ENCODE measurements at places on chromosomes 11 and 22.

DNA sequence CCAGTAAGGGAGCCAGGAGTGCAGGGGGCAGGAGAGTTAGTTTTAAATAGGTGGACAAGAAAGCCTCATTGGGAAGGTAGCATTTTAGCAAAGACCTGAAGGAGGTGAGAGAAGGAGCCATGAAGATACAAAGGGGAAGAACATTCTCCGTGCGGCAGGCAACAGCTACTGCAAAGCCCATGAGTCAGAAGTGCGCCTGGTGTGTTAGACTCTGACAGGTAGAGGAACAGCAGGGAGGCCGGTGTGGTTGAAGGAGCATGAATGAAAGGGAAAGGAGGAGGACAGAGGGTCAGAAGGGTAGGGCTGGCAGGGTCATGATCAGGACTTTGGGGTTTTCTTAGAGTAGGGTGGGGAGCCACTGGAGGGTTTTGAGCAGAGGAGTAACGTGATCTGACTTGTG lies 34.5 kb upstream of the PAMR1 start:
- DNase-seq = no peak

DNA sequence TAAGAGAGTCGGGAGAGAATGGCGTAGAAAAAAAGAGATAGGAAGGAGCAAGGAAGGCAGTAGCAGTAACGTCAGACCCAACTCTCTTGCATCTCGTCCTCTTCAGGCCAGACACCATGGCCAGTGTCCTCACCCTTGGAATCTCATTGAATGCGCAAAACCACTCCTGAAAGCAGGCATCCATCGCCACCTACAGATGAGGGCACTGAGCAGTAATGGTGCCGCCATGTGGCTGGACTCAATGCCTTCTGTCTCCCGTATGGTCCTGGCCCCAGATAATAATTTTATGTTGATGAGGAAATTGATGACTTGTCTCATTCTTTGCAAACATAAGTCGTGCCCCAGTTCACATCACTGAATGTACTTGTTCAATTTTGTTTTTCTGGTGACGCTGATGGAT lies 17.8 kb upstream of the ALX4 start:
- DNase-seq = no peak

GRCh38 chr11:28169816-28170215 lies 61.6 kb downstream of the METTL15 start:
- no peak for DNase-seq

DNA sequence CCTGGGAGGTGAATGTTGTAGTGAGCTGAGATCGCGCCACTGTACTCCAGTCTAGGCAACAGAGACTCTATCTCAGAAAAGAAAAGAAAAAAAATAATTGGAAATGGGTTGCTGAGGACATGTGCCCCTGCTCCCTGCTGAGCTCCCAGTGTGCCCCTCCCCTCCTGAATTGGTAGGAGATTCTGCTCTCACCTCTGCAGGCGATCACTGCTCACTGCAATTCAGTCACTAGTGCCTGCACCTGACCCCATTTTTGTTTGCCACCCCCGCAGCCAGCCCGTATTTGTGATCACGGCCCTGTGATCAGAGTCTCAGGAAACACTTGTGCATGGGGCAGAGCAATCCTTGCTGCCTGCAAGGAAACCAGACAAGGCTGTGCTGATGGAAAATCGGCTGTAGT lies 16.3 kb upstream of the SEC14L3 start:
- DNase-seq = no peak

- DNase-seq = no peak
Observed at GRCh38 chr11:119975561-119976152, 162.3 kb downstream of the TRIM29 start.

DNA sequence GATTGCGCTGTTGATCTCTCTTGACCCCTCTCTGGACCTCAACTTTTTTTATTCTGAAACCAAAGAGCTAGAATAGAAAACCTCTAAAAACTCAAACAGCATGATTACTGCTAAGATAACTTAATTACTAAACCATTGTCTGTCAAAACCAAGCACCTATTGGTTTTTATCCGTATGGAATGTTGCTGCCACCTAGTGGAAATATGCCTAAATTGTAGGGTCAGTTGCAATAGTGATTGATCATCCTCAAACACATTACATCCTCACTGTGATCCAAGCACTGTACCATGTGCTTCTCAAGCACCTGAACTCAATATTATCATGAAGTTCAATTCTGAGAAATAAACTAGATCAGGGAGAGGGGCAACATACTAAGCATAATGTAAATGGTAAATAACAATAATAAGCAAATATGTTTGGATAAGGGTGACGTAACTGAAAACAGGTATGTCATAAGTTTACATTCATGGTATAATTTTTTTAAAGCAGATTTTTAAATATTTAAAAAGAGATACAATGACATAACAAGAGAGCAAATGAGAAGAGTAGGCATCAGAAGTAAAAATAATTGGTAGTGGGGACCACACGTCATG lies 3.8 kb upstream of the OR5A2 start:
- peak; percentile 73 for DNase-seq

GRCh38 chr11:12212174-12212820 lies 101.9 kb downstream of the MICAL2 start:
- no peak for DNase-seq

DNA sequence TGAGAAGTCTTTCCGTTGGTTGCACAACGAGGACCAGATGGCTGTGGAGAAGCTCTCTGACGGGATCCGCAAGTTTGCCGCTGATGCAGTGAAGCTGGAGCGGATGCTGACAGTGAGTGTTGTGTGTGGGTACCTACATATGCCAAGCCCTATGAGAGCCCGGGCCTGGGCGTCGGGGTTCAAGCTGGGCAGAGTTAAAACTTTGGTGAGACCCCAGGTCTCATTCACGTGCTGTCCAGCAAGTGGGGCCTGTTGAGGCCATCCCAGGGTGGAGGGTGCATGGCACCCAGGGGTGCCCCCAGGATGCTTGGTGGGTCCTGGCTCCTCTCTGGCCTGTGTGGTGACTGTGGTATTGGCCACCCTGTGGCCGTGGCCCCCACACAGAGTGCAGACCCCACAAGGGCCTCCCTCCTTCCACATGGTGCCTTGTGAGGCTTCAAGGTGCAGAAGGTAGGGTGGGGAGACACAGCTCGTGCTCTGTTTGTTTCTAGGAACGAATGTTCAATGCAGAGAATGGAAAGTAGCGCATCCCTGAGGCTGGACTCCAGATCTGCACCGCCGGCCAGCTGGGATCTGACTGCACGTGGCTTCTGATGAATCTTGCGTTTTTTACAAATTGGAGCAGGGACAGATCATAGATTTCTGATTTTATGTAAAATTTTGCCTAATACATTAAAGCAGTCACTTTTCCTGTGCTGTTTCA lies 12.8 kb downstream of the GATD1 start:
- no peak for DNase-seq

GRCh38 chr11:1276041-1276790 lies 33.2 kb downstream of the TOLLIP start:
- no peak for DNase-seq

- no peak for DNase-seq
Observed at GRCh38 chr22:17268501-17269223, 49.4 kb upstream of the ADA2 start.

GRCh38 chr11:9228091-9228490 lies 37.1 kb downstream of the DENND5A start:
- no peak for DNase-seq

DNA sequence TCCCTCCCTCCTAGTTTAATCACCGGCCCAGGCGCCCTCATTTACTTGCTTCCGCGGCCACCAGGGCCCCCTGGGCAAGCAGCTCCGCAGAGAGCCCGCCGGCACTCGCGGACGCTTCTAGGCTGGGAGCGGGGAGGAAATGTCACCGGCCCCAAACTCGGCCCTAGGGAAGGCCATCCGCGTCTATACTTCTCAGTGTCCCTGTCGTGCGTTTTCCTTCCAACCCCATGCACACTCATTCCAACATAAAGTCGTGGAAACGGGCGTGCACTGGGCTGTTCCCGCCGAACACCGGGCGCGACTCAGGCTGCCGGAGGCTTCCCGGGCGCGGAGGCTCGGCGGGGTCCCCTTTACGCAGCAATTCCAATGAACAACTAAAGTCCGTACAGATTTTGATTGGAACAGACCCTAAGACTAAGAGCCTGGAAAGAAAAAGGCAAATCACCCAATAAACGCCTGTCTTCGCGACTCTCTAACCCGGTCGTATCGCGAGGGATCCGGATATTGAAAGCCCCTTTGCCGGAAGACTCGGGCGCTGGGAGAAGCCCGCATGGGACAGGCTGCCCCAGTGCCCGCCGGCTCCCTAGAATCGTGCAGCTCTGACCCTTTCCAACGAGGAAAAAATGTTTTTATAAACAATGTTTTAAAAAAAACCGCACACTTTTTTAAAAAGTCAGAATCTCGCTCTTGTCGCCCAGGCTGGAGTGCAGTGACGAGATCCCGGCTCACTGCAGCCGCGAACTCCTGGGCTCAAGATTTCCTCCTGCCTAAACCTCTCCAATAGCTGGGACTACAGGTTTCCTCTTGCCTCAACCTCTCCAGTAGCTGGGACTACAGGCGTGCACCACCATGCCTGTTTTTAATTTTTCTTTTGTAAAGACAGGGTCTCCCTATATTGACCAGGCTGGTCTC lies 1.3 kb upstream of the BARX2 start:
- DNase-seq = peak; percentile 27

GRCh38 chr11:13316528-13316961 lies 39.0 kb downstream of the BMAL1 start:
- no peak for DNase-seq

GRCh38 chr11:102534261-102534872 lies 3.8 kb upstream of the MMP7 start:
- DNase-seq = no peak

GRCh38 chr11:125123947-125124617 lies 12.7 kb upstream of the TMEM218 start:
- peak; percentile 21 for DNase-seq

DNA sequence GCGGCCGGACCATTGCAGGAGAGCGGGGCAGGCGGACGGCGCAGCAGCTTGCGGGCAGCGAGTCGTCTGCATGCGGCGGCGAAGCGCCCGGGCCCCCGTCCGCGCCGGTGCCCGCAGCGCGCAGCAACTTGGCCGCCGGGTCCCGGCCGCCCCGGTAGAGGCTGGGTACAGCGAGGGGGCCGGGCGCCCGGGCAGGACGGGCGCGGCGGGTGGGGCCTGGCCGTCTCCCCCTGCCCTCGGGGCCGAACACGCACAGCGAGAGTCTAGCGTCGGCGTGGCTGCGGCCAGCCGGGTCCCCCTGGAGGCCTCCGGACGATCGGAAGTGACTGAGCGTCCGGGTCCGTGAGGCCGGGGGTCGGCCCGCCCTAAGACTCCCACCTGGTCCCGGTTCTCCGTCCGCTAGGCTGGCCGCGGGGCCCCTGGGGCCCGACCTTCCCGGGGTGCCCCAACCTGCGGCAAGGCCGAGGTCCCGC lies 775 bp upstream of the TRABD start:
- no peak for DNase-seq

DNA sequence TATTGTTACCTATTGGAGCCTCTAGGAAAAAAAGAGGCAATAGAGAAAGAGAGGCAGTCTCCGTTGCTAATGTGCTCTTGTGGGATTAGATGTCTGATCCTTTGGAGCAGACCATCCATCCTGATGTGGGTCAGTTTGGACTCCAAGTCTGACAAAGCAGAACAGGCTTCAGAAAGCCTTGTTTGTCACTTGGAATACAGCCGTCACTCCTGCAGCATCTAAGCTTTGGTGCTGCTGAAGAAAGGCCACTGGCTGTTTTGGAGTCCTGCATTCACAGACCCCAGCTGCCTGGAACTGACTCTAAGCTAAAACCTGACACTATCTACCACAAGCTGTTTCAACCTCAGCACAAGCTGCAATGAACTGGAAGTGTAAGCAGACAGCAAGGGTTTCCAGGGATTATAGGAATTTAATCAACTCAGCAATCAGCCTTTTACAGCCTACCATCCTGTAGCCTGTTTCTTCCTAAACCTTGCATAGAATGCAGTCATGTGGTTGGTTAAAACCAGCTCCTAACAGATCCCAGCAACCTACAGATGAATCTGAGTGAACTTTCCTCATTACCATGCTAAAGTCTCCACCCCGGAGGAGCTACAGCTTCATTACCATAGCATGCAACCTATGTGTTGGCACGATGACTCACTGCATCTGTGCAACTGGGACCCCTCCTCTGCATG lies 3.7 kb upstream of the PLAAT4 start:
- DNase-seq = no peak

DNA sequence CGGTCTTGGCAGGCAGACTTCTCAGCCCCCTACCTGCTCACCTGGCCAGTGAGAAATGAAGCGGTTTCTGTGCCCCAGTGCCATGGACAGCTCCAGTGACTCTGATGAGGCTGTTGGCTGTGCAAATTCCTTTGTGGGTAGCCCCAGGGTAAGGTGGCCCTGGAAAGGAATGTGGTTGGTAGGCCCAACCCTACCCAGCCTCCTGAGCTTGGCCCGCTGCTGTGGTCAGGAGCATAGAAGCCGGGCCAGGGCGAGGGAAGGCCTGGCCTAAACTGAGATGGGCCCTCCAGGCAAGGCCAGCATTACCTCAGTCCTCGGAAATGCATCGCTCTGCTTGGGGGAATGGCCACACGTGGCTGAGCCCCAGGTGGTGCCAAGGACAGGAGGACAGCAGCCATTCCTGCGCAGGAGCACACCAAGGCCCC lies 16.9 kb downstream of the DAGLA start:
- DNase-seq = no peak

DNA sequence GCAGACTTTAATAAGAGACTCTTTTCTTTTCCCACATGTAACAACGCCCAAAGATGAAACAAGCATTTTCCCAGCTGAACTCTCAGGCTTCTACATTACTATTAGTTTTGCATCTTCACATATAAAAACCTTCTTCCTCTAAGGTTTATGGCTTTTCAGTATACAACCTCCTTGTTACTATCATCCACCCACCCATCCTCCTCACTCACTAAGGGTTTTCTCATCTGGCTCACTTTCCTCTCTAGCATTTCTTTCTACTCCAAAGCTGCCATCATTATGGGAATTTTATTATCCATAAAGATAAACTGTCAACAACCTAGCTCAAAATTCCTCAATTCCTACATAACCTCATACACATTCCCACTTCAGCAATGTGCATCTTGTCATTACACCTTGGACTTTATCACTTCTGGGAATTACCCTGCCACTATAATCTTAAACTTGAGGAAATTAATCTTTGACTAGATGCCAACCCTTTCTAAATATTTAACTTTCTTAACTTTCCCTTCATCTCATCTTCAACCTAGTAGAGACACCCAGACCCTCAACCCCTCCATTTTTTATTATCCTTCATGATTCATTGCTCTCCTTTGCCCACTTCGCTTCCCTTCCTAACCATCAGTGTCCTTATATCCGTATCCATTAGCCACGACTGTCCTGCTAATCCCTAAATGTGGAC lies 30.9 kb downstream of the MTMR2 start:
- no peak for DNase-seq

- DNase-seq = no peak
Observed at GRCh38 chr22:41001722-41002122, 50.5 kb downstream of the RBX1 start.

DNA sequence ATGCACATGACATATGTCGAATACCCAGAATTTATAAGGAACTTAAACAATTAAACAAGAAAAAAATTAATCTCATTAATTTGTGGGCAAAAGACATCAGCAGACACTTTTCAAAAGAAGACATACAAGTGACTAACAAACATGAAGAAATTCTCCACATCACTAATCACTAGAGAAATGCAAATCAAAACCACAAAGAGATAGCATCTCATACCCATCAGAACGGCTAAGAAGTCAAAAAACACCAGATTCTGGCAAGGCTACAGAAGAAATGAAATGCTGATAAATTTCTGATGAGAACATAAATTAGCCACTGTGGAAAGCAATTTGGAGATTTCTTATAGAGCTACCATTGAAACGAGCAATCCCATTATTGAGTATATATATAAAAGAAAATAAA lies 210.6 kb upstream of the LUZP2 start:
- no peak for DNase-seq

GRCh38 chr11:20926799-20927540 lies 257.6 kb downstream of the NELL1 start:
- no peak for DNase-seq

GRCh38 chr11:123144707-123145106 lies 50.3 kb downstream of the CLMP start:
- no peak for DNase-seq
